Activated T-cell treated with anti-CD3 and anti-CD28 coated beads, Interleukin-2, amount 50 U/mL, for 24 hours (primary cell): ENCODE measurements at places on chromosomes 7 and 10.

- no peak for DNase-seq
Measured at GRCh38 chr10:70234668-70235447, 1.6 kb upstream of the PPA1 start.

DNA sequence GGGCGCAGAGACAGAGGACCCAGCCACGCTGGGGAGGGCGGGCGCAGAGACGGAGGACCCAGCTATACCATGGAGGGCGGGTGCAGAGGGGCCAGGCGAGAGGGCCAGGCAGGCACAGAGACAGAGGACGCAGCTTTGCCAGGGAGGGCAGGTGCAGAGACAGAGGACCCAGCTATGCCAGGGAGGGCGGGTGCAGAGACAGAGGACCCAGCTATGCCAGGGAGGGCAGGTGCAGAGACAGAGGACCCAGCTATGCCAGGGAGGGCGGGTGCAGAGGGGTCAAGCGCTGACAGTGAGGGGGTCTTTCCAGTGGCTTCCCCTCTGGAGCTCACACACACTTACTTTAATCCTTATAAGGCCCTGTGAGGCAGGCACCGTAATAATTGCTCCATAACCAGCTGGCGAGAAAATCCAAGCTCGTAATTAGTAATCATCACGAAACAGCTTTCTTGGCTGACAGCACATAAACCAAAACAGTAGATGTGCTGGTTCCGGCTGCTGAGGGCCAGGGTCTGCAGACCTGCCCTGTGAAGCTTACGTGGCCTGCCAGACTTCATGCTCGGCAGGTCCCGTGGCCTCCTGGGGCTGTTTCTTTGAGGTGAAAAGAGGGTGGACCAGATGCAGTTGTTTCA is 137.2 kb downstream of the VIPR2 start:
- DNase-seq: no peak

DNA sequence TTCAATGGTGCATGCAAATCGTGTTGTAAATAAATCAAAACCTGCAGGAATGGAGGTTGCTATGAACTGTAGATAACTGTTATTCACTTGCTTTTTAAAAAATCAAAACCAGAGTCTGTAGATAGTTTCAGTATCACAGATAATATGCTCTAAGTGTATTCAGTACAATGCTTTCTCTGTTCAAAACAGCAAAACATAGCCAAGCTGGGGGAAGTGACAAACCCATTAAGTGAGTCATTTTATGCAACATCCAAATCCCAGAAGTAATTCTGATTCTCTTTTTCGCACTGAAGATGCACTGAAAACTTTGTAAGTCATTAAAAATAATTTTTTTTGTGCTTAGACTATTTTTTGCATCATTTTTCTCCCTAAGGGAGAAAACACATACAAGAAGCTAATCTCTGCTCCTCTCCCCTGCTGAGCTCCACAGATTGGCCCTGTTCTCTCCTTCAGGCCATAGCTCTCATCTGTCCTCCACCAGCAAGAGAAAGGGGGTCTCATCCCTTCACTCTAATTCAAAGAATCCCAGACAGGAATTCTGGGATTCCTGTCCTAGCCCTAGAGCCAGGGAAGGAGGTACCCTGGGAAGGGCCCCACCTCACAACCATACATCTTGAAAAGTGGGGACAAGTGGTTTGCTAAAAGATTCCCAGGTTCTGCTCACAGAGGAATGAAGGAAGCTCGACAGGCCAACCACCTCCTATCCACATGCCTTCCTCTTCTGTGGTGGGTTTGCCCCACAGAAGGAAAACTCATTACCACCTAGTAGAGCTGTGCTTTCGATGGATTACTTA is 4.9 kb downstream of the PRTFDC1 start:
- DNase-seq: no peak

DNA sequence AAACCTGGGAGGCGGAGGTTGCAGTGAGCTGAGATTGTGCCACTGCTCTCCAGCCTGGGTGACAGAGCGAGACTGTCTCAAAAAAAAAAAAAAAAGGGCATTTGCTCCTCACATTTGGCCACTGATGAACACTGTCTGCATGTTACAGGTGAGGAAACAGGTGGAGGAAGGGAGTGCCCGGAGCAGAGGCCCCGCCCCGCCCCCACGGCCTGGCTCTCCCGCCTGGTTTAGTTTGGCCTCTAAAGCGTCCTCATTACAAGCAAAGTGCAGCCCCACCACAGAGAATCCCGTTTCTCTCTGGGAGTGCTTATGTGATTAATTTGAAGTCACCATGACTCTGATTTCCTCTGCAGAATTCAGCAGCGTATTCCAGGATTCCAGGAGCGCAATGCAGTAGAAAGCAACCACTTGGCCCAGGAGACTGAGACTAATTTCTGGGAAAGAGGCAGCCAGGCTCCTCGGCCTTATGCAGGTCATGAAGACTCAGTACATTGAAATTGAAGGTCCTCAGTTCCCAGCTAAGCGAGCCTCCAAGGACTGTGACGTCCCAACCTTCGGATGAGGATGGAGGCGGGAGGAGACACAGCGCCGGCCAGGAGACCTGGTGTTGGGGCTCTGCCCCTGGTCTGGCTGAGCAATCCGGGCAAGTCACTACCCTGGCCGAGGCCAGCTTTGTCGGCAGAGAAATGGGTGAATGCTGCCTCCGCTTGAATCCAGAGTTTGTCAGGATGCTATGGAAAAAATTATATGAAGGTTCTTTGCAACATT is 44.7 kb downstream of the RBM17 start:
- no peak for DNase-seq

DNA sequence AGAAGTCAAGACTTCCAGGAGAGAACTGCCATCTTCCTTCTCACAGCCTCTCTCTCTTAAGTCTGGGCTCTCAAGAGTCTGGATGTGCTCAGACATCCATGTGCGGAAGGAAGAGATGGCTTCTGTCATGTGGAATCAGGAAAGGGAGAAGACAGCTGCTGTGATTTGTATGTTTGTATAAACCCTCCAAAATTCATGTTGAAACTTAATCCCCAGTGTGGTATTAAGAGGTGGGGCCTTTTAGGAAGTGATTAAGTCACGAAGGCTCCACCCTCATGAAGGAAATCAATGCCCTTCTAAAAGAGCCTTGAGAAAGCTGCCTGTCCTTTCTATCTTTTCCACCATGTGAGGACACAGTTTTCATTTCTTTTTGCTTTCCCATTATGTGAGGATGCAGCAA is 73.9 kb upstream of the PTN start:
- DNase-seq: no peak

DNA sequence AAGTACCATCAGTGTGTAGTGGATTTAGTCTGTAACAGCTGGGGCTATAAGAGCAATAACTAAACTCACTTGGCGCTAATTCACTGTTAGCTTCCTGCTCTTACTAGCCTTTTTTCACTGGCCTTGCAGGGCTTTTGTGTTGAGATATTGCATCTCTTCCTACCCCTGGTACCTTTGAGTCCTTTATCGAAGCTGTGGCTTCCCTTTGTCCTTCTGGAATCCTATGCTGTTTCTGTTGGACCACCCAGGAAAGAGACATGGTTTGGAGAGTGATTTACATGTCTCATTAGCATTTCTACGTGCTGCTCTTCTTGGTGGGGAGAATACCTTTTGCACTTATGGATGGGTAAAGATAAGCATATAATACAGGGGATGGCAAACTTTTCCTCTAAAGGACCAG is 103.8 kb downstream of the MLLT10 start:
- DNase-seq: no peak

DNA sequence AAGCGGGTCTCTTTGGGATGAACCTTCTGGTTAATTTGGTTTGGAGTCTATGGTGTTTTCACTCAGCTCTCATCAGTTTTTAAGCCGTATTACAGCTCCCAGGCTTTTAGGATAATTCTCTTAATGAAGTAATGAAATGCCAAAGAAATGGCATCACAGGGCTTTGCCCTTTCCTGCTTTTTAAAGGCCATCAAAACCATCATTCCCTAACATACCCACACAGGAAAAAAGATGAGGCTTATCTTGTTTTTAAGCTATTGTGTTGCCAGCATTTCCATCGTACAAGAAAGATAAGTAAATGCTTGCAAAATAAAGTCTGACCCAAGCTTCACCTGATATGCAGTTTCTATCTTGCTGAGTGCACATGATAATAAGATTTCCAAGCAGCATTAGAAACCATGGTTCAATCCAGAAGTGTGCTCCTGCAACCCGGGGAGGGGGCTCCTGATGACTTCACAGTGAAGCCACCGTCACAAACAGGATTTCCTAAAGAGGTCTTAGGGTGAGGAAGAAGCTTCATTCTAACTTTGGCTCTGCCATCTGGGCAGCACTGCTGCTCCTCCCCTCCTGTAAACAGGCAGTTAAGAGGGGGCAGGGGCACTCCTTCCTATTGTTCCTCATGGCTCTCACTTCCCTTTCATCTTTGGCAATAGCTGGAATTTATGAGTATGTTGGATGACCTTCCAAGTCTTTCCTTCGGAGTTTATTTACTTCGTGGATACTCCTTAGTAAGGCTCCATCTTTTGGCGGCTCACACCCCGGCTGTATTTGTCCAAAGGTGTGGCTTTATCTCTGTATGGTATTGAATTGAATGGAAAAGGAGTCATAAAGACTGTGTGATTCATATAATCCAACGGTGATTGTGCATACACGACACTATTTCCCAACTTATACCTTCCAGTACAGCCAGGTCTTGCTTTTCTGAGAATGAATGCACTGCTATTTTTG is 55.2 kb upstream of the FAM133B start:
- no peak for DNase-seq

DNA sequence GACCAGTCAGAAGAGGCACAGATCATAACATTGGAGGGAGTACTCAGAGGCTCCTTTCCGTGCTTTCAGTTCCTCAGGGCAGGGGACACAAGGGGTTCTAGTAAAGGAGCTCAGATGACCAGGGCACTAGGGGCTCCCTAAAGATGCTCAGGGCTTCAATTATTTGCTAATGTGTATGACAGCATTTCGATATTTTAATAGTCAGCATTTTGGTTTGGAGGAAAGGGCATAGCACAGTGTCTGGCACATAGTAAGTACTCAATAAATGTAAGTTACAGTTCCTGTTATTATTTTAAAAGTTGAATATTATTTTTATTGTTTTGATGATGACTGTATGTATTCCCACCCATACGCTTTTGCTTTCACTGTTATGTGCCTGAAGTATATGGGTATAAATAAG is 260.0 kb downstream of the REEP3 start:
- DNase-seq: no peak

DNA sequence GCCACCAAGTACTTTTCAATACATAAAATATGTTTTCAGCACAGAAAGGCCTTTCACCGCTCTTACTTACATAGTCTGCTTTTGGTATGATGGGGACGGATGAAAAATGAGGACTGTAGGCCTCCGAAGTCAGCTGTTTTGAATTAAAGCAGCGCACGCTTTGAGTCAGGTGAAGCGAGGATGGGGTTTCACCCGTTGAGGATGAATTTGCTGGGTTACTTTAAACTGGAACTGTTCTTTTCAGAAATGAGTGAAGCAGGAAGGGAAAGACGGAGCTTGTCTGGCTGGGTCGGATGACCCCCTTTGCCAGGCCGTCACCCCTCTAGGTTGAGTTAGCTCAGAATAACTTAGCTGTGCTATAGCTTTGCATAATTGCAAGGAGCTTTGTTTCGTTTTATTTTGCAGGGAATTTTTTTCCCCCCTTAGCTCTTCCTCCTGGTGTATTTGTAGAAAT is 40.0 kb downstream of the CUX1 start:
- DNase-seq: no peak

DNA sequence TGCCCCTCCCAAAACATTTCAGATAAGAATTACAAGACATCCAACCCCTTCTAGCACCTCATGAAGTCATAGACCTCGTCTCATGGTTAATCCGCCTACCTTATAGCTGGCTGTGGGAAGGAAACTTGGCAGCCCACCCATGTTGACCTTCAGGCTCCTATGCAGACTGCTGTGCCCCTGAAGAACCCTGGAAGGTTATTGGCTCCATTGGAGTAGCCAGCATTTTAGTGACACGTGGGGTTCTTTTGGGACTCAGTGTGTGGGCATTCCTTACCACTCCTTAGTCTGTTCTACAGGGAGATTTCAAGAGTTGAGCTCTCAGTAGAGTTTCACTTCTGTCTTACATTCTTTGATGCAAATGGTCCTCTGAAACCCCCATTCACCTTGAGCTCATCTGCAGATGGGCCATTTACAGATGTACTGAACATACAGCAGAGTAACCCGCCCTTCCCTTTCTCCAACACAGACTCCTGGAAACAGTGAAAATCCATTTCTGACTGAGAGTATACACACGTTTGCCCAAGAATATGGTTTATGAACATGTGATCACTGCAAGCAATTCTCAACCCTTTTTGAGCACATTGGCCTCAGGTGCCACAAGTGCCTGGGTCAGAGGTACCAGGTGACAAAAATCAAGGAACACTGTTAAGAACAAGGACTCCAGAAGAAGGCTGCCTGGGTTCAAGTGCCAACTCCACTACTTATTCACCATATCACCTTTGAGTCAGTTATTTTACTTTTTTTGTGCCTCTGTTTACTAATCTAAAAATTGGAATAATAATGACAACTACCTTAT is 54.0 kb upstream of the HECW1 start:
- no peak for DNase-seq

GRCh38 chr10:28594406-28594805 is 61.5 kb downstream of the WAC start:
- DNase-seq: no peak

GRCh38 chr10:89269433-89270152 is 18.0 kb upstream of the LIPA start:
- no peak for DNase-seq

DNA sequence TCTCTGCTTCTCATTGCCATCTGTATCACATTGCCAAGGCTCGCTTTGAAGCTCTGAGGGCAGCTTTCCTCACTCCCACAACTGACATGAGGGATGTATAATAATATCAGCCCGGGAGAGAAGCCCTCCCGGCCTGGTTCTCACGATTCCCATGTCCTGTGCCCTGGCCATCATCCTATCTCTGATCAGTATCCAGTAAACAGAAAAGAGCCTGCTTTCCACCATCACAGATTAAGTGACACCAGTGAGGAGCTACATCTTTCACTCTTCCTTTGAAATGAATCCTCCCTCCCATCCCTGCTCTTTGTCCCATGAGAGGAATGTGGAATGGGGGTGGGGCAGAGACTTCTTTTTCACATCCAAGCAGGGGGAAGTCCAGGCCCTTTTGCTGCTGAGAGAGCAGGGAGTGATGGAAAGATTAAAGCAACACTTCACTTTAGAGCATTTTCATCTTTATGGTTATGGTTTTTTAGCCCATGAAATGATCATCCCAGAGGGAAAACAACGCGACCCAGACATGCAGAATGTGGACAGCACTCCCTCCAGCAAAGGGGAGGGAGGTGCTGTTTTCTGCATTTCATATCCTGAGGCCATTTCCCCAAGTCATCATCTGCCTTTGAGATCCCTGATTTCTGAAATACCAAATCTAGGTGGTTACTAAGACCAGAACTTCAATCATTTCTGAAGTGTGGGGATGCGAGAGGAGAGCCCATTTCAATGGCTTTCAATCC is 84.6 kb upstream of the LYZL1 start:
- DNase-seq: no peak

GRCh38 chr7:5234852-5235831 is 45.1 kb downstream of the WIPI2 start:
- no peak for DNase-seq

- DNase-seq: no peak
Measured at GRCh38 chr7:138460176-138460648, at the start of gene TRIM24. Gene TRIM24, plus strand, starts transcription at chr7:138460259. Its CDS starts 290 bp downstream, at chr7:138460549.

- no peak for DNase-seq
Measured at GRCh38 chr7:134289423-134289822, 27.3 kb downstream of the SLC35B4 start.

GRCh38 chr10:74548676-74549075 is 277.7 kb upstream of the KAT6B start:
- no peak for DNase-seq
